ENCODE measurements at places on chromosomes 11 and 22.
A peak's percentile ranks its signal among the peaks of the same experiment; 100 is the strongest.

- DNase-seq: no peak
Measured at GRCh38 chr11:109729761-109730160, 307.8 kb downstream of the C11orf87 start.

GRCh38 chr11:16831316-16832192 lies 93.1 kb downstream of the C11orf58 start:
- no peak for DNase-seq

- no peak for DNase-seq
Measured at GRCh38 chr11:119999220-119999619, 138.7 kb downstream of the TRIM29 start.

GRCh38 chr22:25553131-25553530 lies 11.3 kb upstream of the GRK3 start:
- no peak for DNase-seq

DNA sequence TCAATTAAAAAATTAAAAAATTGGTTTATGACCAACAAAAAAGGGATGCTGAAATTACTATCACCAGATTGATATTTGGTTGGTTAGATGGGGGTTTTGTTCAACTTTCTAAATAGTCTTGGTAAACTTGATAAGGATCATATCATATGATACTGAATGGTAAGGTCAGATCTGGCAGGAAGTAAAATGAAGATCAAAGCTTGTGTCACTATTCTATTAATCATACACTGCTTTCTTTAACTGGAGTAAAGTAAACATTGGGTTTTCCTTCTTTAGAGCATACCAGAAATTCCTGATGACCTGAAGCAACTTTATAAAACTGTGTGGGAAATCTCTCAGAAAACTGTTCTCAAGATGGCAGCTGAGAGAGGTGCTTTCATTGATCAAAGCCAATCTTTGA lies 40.2 kb downstream of the RRM1 start:
- no peak for DNase-seq

GRCh38 chr22:46149512-46150033 lies 753 bp upstream of the PPARA start:
- no peak for DNase-seq

DNA sequence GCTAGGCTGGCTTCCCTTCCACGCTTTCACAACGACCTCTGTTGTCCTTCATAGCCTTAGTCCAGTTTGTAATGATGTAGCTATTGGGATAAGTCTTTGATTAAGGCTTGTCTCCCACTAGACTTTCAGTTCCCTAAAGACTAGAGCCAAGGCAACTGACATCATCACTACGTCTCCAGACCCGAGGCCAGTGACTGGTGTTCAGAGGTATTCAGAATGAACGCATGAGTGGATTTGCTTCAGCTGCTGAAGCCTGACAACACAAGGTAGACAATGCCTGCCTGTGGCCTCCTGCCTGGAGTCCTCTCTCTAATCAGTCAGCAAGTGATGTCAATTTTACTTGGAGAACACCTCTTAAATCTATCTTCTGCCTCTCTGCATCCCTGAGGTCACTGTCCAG lies 13.6 kb downstream of the EFCAB6 start:
- no peak for DNase-seq

DNA sequence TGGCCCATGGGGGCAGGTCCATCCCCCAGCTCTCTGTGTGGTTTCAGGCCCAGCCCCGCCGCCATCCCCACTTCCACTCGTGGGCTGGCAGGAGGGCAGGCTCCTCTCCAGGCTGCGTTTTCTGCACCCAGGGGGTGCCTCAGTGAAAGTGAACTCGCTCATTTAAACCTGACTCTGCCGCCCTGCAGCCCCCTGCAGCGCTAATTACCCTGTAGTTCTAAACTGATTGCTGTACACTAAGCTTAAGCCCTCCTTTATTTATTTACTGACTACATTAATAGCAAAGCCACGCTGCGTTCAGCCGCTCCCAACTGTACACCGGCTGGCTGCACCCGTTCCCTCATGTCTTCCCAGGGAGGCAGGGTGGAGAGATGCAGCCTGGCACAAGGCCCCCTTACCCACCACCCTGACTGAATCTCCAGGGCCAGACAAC lies 36.6 kb upstream of the NNMT start:
- DNase-seq: no peak

- no peak for DNase-seq
Measured at GRCh38 chr22:22520020-22520656, at the start of gene ZNF280A. ZNF280A (minus strand) TSS chr22:22520270; CDS start chr22:22515630, 4,640 bp downstream.

DNA sequence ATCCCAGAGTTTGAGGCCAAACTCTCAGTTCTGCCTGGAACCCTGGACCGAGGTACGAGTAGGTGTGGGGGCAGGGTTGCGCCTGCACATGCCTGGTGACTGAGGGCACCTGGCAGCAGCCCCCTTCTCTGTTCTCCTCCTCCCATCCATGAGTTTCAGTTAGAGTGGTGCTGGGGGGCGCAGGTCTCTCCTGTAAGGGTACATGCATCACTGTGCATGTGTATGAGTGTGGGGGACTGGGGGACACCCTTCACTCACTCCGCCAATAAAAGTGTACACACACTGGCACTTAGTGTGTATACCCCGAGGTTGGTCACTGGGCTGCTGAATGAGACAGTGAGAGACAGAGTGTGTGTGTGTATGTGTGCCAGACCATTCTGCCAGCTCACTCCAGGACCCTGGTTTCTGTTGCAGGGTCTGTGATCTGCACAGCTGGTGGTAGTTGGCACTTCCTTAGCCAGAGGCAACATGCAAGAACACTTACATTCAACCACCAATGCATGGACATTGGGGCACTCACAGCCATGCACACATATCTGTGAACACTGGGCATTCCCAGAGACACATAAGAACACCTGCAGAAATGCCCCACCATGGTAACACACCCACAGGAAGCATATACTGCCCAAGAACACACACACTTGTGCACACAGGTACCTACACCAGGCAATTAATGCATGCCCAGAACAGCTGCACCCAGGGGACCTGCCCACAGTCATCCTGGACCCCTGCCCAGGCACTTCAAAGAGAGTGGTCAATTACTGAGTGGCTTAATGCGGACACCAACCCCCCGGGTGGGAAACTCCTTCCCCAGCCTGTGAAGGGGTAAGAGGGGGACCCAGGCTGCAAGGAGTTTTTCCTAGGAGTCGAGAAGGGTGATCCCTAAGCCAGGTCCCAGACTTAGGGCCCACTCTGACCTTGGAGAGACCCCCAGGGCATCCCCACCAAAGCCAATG lies 1.2 kb upstream of the NRXN2 start:
- DNase-seq: no peak

DNA sequence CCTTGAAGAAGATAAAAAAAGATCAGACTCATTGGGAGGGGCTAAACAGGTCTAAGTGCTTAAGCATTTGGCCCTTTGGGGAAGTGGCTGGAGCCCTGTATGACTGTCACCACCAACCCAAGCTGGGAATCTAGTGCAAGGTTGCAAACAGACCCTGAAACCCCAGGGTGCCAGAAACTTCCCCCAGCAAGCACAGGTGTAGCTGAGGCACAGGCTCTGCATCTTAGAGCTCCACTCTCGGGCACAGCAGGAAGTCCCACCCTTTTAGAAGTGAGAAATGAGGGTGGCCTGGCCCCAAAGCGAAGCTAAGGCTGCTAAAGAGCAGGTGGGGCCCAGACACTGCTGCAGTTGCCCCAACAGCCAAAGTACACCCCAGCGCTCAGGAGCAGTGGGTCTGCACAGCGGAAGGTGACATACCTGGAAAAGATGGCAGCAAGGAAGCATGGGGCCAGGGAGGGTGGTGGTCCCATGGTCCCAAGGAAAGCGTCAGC lies 5.8 kb upstream of the KDM2A start:
- DNase-seq: no peak

GRCh38 chr11:15589070-15589626 lies 474.4 kb downstream of the INSC start:
- DNase-seq: no peak

- DNase-seq: no peak
Measured at GRCh38 chr22:46476547-46476941, 60.9 kb downstream of the CELSR1 start.

DNA sequence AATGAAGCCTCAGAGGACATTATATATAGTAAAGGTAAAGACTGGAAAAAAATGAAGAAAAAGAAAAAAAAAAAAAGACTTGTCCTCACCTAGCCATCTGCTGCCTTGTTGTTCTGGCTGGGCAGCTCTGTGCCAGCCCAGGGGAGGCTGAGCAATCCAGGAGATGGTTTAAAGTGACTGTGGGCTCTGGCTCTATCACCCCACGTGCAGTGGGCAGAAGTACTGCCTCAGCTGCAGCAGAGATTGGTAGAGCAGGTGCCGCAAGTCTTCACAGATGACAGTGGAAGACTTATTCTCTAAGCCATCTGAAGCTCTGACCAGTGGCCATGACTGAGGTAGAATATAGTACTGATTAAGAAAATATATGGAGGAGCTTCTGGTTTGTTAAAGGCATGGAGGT lies 62.2 kb downstream of the SGSM3 start:
- no peak for DNase-seq

- DNase-seq: no peak
Measured at GRCh38 chr22:48515571-48516200, 1312.0 kb downstream of the BRD1 start.

DNA sequence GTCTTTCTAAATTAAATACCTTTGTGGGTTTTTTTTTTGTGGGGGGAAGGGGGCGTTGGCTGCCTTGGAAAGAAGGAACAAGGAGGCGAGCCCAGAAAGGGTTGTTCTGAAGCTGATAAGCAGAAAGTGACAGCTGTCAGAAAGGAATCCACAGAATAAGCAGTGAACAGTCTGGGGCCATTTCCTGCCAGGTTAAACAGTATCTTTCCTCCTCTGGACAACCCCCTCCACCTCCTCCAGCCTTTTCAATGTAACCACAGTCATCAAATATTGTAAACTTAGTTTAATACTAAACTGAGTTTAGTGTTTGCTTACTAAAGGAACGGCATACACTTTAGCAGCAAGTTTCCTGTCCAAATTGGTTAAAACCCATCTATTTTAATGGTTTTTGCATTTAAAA lies 271.2 kb upstream of the SYN3 start:
- DNase-seq: no peak

DNA sequence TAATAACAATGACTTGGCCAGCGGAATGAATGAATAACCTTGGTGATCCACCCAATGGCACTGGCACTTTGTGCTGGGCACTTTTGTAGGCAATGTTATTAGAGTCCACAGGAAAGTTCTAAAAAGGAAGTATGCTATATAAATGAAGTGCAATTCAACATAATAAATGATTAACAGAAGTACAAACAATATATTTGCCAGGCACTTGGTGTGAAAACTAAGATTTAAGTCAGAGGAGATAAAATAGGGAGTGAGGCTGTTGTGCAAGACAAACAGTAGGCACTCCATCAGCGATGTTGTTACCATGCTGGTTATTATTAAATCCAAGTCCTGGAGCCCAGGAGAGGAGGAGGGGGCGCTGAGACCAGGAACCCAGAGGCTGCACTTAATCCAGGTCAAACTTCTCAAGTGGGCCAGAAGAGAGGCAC lies 173.8 kb downstream of the LARGE1 start:
- no peak for DNase-seq

GRCh38 chr11:65941720-65942310 lies 3.5 kb upstream of the TSGA10IP start:
- DNase-seq: no peak

DNA sequence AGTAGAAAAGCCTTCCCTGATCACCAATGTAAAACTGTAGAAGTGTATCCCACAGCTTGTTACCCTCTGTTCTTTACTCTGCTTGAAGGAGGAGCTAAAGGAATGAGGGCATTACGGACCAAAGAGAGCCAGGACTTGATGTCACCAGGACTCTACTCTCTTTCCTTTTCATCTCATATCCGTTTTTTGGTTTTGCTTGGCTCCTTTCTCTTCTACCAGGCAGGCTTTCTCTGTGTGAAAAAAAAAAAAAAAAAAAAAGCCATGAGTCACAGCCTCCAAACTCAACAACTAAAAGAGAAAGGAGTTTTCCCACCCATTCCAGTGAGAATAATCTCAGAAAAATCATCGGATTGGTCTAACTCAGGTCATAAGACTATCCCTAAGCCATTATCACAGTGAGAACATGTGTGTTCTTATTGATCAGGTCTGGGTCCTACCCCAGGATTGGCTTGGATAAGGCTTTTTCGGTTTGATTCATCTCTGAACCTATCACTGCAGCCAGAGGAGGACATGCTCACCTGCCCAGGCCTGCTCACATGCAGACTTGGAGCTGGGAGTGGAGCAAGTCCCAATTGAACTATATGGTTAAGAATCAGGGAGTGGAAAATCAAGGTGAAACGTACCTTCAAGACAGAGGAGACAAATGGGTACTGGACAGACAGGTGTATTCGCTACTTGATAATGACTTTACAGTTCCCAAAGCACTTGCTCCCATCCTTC lies 19.4 kb upstream of the LRRC55 start:
- no peak for DNase-seq

GRCh38 chr22:47802421-47802820 lies 1040.0 kb downstream of the TBC1D22A start:
- no peak for DNase-seq

DNA sequence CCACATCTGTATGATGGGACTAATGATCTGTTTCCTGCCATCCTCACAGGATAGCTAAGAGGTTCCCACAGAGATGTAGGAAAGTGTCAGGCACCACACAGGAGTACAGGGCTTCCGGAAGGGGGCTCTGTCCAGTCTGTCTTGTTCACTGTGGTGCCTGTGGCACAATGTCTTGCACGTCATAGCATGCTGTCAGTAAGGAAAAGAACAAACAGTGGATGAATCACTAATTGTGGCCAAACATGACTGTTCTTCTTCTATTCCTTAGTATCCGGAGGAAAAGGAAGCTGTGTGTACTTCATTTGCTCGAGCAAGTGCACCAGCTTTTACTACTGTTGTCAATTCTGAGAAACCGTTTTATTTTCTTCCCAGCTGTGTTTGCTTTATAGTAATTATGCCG lies 73.4 kb upstream of the YWHAH start:
- no peak for DNase-seq

DNA sequence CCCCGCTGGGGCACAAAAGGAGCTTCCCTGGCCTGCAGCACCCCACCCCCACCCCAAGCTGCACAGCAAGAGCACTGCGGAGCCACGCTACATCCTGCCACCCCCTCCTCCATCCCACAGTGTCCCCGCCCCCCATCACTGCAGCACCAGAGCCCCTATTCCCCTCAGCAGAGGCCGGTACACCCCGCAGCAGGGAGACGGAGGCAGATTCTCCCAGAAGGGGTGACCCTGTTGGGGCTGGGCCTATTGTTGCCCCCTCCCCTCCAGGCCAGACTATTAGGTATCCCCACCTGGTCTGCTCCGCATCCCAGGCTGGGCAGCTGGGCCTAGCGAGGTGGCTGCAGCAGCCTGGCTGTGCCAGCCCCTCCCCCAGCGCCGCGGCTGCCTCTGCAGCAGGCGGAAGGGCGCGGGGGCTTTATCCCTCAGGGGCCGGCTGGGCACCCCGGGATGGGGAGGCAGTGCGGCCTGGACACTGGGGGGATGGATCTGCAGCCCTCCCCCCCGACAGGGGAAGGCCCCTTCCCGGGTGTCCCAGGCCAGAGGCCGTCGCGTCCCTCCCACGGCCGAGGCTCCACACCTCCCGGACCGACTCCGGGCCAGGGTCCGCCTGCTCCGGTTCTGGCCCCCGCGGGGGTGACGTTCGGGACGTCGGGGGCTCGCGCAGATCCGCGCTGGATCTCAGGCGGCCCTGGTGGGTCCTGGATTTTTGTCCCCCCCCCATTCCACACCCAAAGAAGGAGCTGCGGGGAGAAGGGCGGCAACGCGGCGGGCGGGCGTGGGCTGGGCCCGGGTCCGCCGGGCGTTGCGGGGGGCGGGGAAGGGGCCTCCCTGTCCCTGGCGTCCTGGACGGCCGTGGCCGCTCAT lies 943 bp downstream of the DUSP8 start:
- DNase-seq: peak; percentile 47

GRCh38 chr11:62605467-62605866 lies 3.8 kb upstream of the MTA2 start:
- no peak for DNase-seq

- no peak for DNase-seq
Measured at GRCh38 chr11:44366741-44367140, 56.8 kb upstream of the ALX4 start.

All from CD4-positive, alpha-beta memory T cell (primary cell).